ENCODE measurements at places on chromosomes 11 and 22. TPM values are rescaled to one million over a fixed set of nuclear protein-coding genes. Genes with fewer than 3 reads are reported as not detected.

SNU13 gene
- polyA plus RNA-seq, result 99.0 TPM

OR4A16 gene
- polyA plus RNA-seq, result not detected

OR52N1 gene
- polyA plus RNA-seq, result not detected

NEAT1 gene
- polyA plus RNA-seq, result 66.7 TPM

FBLN1 gene
- polyA plus RNA-seq, result not detected

DNA sequence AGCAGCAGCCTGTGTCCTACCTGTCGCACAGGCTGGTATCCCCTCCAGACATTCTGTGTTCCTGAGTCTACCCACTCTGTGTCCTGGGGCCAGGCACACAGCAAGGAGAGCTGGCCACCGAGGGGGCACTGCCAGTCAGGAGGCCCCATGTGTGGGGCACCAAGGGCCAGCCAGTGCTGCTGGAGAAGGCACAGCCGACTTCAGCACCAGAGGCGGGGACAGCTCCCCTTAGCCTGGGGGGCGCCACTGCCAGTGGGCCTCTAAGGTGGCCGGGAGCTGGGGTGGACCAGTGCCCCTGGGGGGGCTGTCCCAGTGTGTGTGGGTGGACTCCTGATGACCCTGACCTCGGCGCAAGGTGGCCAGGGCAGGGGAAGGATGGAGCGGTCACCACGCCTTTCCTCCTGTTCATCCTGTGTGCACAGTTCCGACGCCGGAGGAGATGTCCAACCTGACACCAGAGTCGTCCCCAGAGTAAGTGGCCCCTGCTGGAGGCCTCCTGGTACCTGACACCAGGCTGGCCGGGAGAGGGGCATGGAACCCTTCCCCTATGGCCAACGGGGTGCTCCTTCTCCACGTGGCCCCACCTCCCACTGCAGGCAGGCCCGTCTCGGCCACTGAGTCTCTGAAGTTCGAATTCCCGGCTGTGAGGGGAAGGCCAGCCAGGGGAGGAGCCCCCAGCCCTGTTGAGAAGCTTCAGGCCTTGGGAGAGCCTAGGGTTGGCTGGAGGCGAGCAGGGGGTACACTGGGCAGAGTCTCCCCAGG is 35.4 kb downstream of the MOB2 start:
- no peak for DNase-seq

- DNase-seq, result no peak
Measured at GRCh38 chr11:35337914-35338305, 81.4 kb downstream of the SLC1A2 start.

DNA sequence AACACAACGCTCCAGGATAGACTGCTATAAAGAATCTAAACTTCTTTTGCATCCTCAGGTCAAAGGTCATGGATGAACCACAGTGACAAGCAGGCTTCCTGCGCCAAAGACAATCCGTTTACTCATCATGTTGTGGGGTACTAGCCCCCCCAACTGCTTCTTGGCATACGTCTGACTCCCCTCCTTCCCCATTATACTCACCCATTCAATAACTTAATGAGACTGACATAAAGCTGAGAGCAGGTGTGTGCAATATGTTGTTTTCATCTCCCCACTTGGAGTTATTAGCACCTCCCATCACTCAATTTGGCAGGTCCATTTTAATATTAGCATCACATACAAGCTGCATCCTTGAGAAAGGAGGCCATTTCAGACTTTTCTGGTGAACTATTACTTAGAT is 157.1 kb downstream of the CADM1 start:
- DNase-seq, result no peak

- no peak for DNase-seq
Measured at GRCh38 chr11:87299041-87299481, 261.3 kb downstream of the TMEM135 start.

DNA sequence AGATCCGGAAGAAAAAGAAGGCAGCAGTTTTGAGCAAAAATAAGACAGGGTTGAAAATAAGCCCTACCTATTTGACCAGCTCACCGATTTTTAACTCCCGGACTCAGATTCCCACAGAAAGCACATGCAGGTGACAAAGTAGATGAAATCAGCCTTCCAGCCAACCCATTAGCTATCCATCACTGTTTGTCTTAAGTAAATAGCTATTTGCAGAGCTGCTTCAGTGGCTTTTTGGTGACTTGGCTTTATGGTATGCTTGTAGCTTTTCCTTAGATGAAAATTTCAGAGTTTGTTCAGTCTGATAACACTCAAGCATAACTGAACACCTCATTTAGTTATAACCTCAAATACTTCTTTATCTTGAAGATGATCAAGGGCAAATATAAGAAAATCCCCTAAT is 192.6 kb downstream of the HIPK3 start:
- no peak for DNase-seq
